ENCODE measurements at places on chromosomes 1 and 21. TPM values are rescaled to one million over a fixed set of nuclear protein-coding genes. Genes with fewer than 3 reads are reported as not detected.

Gene EXTL1
- not detected for total RNA-seq

Gene SMIM1
- 0.74 TPM for total RNA-seq

Gene SFN
- total RNA-seq: 0.13 TPM

GRCh38 chr1:22296701-22297591 is 154.0 kb upstream of the WNT4 start:
- DNase-seq: no peak

DNA sequence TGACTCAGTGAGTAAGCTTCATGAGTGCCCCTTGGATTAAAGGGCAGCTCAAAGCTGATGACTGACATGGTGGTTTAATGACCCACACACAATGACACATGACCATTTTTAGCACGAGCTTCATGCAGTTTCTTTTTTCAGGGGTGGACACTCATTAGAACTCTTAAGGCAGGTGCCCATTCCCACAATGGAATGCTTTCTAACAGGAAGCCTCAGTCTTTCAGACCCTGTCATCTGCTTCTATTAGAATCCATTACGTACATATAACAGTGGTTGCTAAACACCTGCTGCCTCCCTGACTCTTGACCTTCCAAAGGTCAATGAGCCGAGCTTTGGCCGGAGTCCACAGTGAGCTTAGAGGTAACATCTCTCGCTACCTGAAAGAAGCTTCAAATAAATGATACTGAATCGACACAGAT is 27.4 kb downstream of the AKNAD1 start:
- no peak for DNase-seq

Gene ENAH
- total RNA-seq: 46.0 TPM

Gene SLAMF8
- total RNA-seq: not detected

DNA sequence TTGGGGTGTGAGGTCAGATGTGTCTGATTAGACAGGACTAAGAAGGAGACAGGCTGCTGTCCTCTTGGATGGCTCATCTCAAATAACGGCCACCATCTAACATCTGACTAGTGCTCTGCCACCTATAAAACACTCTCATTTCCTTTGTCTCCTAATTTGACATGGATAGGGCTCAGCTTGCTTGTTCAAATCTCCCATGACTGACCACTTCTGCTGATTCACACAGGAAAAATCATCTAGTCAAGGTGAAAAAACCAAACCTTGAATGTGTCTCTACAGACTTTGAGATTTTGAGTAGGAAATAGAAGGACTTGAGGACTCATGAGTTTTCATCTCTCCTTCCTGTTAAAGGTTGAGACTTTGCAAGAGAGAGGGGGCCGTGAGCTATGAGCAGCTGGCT is 150.6 kb downstream of the IER5 start:
- DNase-seq: no peak

DNA sequence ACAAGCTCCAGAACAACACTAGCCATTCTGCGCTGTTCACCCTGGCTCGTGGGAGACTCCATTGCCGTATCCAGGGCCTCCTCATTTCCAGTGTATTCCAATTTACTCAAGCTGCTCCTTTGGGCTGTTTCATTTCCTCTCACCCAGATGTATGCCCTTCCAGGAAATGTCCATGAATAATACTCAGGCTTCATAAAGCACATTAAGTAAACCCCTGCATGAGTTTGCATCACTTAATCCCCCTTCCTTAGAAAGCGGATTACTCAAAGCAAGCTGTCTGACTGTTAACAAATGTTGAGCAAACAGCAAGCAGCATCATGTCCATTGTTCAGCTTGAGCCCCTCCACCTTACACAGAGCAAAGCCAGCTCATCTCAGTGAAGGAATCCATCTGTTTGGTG is 403.6 kb upstream of the PBX1 start:
- no peak for DNase-seq

All from pulmonary artery endothelial cell (primary cell).